ENCODE measurements at places on chromosomes 11 and 22.

GRCh38 chr11:64430645-64431044, 71.7 kb downstream of the RPS6KA4 start:
- DNase-seq: no peak

GRCh38 chr11:16096336-16096735, 260.0 kb downstream of the SOX6 start:
- no peak for DNase-seq

DNA sequence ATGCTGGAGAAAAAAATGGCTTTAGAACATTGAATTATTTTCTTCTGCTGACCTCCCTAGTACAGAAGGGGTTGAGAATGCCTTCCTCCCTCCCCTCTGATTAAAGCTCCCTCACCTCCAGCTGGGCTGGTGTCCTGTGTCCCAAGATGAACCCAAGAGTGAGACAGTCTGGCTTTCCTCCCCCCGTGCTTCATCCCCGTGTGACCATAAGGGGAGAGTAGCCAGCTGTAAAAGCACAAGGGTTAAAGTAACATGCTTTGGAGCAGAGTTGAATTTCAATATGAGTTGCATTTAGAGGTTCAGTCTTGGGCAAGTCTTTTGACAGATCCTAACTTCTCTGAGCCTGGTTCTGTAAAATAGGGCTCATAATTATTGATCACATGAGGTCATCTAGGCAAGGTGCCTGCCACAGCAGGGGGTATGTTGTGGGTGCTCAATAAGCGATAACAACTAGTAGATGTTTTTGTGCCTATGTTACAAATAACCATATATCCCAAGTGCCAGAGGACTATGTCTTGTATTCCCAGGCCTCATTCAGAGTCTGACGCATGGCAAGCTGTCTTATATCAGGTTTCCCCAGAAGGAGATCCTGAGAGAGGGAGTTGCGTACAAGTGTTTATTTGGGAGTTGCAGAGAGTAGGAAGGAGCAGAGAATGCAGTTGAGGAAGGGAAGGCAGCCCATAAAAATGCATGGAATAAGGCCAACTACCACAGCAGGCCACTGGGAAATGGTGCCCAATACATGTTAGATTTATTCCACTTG, 4.1 kb downstream of the PRG2 start:
- DNase-seq: no peak

- no peak for DNase-seq
Measured at GRCh38 chr11:36825251-36825650, 227.2 kb upstream of the RAG2 start.

DNA sequence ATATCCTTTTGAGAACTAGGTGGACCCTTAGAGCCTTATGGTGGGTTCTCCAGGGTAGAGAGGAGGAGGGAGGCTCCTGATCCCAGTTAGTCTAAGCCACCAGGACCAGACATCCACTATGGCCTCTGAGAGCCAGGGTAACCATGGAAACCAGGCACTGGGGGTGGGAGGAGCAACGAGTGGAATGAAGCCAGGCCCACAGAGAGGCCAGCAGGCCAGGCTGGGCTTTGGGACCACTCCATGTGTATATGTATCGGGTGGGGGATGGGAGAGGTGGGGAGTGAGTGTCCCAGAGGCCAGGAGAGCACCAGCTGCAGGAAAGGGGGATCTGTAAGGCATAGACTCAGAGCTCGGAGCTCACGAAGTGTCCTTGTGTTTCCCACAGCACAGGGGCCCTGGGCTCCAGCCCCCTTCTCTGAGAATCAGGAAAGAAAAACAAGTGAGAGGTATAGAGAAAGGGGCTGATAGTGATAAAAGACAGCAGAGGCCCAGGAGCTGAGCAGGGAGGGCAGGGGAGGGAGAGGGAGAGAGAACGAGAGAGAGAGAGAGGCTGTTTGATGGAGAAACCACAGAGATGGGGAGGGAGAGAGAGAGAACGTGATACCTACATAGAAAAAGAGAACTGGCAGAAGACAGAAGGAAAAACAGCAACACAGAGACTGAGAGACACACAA, 15.5 kb upstream of the TSPAN18 start:
- DNase-seq: no peak

DNA sequence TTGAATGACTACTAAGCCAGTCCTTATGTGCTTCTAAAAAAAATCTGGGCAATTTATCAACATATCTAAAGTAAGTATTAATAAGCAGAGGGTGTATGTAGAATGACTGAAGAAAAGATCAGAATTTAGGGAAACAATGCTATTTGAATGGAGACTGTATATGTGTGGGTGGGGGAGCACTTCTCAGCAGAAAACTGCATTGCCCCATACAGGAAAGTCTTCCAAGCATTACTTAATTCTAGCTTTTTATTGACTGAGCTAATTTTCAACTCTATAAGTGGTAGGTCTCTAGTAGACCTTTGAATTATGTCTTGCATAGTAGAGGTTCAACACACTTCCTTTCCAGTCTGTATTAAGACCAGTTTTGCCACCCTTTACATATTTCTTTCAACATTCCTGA, 41.7 kb downstream of the CASP12 start:
- no peak for DNase-seq

DNA sequence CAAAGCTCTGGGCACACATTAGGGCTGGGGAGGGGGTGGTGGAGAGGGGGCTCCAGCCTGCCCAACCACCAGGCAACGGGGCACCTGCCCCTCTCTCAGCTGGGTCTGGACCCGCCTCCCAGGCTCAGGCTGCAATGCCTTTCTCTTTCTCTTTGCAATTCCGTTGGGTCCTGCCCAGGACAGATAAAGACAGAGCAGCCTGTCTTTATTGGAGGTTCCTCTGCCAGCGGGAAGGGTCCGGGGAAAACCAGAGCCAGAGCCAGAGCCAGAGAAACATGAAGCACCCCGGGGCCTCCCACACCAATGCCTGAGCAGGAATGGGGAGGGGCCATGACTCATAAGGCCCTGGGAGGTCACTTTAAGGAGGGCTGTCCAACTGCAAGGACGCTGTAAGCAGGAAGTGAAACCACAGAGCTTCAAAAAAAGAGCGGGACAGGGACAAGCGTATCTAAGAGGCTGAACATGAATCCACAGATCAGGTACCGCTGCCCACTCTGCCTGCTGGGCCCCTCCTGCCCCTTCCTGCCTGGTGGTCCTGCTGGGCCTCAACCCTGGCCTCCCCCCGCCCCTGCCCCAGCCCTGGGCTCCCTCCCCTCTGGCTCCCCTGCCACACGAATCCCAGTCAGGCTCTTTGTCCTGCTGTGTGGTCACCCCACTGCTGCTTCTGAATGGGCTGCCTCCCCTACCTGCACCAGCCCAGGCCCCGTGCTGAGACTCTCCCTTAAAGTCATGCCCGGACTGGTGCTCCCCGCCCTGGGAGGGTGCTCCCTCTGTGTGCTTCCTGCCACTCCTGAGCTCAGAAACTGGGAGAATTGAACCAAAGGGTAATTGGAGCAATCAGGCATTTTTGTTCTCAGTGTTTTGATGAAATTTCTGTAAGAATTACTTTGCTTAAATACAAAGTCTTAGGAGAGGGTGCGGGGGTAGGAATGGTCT, at the start of gene APOBEC3B:
Gene APOBEC3B (plus strand): TSS at position 356 of the 936 bp plus-strand sequence. CDS start 107 bp downstream, at position 463.
- DNase-seq: peak; percentile 96

DNA sequence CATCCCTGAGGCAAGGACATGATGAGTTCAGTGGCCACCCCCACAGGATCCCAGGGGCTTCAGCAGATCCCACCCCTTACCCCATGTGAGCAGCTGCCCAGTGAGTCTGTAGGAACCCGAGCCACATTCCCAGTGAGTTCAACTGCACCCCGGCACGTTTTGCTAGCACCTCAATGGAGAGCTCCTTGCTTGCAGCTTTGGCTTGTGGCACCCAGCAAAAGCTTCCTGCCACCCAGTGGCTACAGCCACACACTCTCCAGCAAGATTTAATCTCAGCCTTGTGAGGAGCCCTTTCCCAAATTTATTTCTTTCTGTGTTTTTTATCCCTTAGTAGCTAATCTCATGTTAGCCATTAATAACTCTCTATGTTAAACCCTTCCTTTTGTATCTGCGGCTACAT, 4.0 kb downstream of the SAA1 start:
- no peak for DNase-seq

- no peak for DNase-seq
Measured at GRCh38 chr22:49856343-49856742, 2.7 kb downstream of the ZBED4 start.

GRCh38 chr11:35878741-35879140, 65.1 kb upstream of the LDLRAD3 start:
- no peak for DNase-seq

All from RPMI7951 (cell line).